ENCODE measurements at places on chromosomes 1 and 21. TPM values are rescaled to one million over a fixed set of nuclear protein-coding genes. Genes with fewer than 3 reads are reported as not detected.

GRCh38 chr1:56550138-56550858, 29.1 kb downstream of the PLPP3 start:
- DNase-seq: no peak

DNA sequence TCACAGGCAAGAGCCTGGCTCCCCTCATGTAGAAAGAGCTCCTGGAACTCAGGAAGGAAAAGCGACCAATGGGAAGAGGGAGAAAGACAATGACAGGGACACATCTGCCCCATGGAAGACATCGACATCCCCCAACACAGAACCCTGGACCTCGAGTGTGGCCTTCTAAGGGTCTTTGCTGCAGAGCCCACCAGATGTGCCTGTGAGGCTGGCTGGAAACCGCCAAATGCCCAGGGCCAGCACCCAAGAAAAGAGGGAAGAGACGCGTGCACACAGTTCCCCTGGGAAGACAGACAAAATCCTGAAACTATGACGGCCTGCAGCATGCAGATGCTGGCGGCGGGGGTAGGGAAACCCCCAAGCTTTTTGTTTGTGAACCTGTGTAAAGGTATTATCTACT, 36.4 kb upstream of the ADARB1 start:
- no peak for DNase-seq

- DNase-seq: no peak
Measured at GRCh38 chr1:111195002-111195684, 5.3 kb downstream of the DENND2D start.

The AGT gene
- 15.2 TPM for total RNA-seq

GRCh38 chr1:24317956-24318614, 1.1 kb upstream of the GRHL3 start:
- DNase-seq: no peak

DNA sequence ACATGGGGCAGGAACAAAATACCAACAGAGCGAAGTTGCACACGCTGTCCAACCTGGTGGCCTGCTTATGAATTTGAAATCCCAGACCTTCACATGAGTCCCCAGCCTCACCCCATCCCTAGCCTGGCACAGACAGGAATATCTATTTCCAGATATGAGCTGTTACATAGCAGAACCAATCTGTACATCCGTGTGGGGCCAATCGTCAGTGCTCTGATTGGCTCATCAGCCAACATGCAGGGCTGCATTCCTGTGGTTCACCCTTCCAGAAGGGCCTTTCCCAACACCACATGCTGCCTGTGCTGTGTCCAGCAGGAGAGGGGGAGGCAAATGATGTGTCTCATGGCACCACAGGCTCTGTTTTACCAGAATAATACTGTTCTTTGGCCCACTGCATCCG, 31.3 kb downstream of the CCN1 start:
- DNase-seq: peak; percentile 94

GRCh38 chr1:30313176-30313575, 410.2 kb downstream of the MATN1 start:
- no peak for DNase-seq

GRCh38 chr1:228029281-228029680, 22.5 kb downstream of the WNT3A start:
- no peak for DNase-seq

- DNase-seq: peak; percentile 23
Measured at GRCh38 chr1:19752083-19752696, 47.5 kb downstream of the TMCO4 start.

The PRAMEF5 gene
- not detected for total RNA-seq

The ITGB2 gene
- 0.19 TPM for total RNA-seq

DNA sequence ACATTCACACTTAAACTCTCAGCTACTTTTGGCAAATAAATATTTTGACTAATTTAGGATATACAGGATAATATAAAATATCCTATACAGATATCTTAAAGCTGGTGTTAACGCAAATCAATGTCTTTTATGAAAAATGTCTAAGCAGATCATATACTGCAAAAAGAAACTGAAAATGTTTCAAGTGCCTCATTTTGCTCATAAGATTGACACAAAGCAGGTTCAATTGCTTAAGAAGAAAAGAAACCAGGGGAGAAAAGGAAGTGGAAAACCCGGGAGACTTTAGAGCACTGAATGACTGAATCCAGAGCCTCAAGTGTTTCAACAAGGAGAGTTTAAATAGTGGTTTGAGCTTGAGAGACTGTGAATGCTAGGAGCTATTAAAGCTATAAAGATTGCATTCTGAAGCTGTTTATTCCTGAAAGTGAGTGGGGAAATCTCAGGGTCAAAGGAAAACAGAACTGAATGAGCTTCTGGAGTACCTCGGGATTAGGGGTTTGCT, 1943.0 kb downstream of the MRPL39 start:
- DNase-seq: no peak

DNA sequence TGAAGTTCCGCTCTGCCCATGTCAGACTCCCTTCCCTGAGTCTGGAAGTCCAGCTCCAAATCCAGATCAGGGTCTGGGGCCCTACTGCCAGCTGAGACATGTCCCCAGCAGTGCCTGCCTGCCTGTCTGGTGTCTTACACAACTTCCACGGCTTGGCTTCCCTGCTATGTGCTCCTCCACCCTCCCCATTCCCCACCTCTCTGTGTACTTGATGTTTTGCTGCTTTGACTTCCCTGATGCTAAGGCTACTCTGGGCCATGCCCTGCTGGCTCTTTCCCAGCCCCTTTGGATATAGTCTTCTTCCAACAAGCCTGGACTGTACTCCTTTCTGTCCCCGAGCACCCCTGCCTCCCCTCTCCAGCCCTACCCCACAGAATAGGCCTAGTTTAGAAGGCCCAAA, 7.3 kb downstream of the GJA5 start:
- DNase-seq: no peak

GRCh38 chr1:215631489-215631888, 64.4 kb downstream of the KCTD3 start:
- DNase-seq: peak; percentile 95

- DNase-seq: no peak
Measured at GRCh38 chr21:35893156-35893555, 167.2 kb downstream of the SETD4 start.

DNA sequence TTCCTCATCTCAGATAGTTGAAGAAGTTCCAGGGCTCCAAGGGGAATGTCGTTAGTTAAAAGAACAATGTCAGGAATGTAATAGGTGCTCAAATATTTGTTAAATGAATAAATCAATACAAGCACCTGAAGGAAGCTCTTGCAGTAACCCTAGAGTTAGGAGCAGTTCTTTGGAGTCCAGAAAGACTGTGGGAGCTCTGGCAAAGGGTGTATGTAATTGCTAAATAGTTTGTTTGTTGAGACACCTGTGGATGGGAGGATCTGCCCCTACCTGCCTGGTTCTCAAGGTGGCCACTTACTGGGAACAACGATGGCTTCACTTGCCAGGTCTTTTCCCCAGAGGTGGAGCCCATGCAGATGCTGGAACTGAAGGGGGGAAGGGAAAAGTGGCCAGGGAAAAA, 27.5 kb upstream of the JUN start:
- DNase-seq: no peak

- DNase-seq: no peak
Measured at GRCh38 chr1:12171206-12172041, 4.6 kb downstream of the TNFRSF1B start.

GRCh38 chr1:6008696-6009095, 16.5 kb upstream of the NPHP4 start:
- DNase-seq: no peak

The NDUFV3 gene
- 68.7 TPM for total RNA-seq

GRCh38 chr1:75174031-75174760, 40.0 kb downstream of the LHX8 start:
- DNase-seq: no peak
